Mesothelial cell of epicardium (in vitro differentiated cells): ENCODE measurements at places on chromosomes 6 and 20.

DNA sequence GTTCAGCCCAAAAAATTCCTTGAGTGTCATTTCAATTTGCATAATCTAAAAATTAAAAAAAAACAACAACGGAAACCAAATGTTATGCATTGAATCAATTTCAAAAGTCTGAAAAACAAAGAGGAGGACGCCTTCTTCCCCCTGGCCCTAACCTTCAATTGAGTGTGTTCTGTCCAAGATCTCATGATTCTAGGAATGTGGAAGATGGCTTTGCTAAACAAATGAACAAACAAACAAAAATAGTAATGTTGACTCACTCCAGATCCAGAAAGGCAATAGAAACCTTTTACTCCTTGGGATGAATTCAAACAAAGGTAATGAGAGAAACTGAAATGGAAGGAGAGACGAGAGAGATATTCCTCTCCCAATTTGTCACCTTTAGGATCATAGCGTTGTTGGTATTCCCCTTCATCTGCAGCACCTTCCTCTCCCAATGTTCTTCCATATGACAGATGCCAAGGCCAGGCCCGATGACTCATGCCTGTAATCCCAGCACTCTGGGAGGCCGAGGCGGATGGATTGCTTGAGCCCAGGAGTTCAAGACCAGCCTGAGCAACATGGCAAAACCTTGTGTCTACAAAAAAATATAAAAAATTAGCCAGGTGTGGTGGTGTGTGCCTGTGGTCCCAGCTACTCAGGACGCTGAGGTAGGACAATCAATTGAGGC, 109.2 kb upstream of the ADGRF1 start:
- no peak for DNase-seq

- DNase-seq, result no peak
Observed at GRCh38 chr6:127518191-127518709, 885 bp downstream of the MTCL3 start.

GRCh38 chr6:134503585-134504281, 185.8 kb upstream of the SGK1 start:
- no peak for DNase-seq

DNA sequence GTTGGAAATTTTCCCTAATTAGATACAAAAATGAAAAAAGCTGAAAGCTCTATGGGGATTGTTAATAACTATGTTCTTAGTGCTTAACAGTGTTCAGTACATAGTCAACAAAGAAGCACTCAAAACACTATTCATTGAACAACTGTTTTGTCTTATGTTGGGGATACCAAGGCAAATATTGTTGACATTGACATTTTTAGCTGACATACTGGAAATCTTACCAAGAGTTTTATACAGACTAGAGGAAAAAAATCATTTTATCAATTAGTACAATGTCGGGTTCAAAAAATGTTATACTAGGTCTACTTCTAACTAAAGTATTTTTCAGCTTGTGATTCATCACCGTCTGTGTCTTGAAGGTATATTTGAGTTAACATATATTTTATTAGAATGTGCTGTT, 40.2 kb downstream of the KLHL31 start:
- DNase-seq, result no peak

DNA sequence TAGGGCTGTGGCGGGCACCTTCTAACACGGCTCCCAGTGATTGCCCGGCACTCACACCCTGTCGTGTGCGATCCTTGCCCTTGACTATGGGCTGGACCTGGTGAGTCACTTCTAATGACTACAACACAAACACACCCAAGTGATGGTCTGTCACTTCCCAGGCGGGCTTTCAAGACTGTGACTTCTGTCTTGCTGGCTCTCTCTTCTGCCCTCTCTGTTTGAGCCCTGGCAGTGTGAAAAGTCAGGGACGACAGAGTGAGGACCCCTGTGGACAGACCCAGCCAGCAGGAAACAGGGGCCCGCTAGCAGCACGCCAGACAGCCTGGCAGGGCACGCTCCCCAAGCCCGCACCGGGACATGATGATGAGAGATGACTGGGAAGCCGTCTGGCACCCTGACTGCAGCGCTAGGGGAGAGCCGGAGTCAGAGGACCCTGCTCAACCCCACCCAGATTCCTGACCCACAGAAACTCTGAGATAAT, 43.0 kb downstream of the KIF16B start:
- DNase-seq, result no peak

GRCh38 chr6:50925548-50925947, 106.9 kb downstream of the TFAP2B start:
- DNase-seq, result no peak
